Cerebellar nuclear complex (tissue), 1 donor: ENCODE measurements at places on chromosomes 13 and 19.

GRCh38 chr13:66821551-66821950 lies 408.6 kb downstream of the PCDH9 start:
- DNase-seq = no peak

GRCh38 chr13:53743906-53744305 lies 715.3 kb downstream of the OLFM4 start:
- no peak for DNase-seq

DNA sequence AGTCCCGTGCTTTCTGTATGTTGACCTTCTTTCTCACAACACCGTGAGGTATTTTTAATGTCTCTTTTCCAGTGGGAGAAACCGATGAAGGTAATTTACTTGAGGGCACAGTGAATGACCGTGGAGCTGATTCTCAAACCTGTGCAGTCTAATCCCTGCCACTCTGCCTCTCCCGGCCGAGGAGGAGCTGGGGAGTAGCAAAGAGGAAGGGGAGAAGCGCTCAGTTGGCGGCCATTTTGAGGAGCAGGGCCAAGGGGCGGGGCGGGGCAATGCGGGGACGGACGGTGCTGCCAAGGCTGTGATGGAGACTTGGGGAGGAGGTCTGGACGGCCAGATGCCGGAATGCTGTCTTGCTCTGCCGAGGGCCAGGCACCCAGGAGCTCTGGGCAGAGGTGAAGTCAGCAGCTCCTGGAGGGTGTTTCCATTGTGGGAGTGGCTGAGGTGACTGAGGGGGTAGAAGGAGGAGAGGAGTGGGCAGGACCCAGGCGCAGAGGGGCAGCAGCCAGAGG lies 12.4 kb upstream of the RANBP3 start:
- DNase-seq = no peak

DNA sequence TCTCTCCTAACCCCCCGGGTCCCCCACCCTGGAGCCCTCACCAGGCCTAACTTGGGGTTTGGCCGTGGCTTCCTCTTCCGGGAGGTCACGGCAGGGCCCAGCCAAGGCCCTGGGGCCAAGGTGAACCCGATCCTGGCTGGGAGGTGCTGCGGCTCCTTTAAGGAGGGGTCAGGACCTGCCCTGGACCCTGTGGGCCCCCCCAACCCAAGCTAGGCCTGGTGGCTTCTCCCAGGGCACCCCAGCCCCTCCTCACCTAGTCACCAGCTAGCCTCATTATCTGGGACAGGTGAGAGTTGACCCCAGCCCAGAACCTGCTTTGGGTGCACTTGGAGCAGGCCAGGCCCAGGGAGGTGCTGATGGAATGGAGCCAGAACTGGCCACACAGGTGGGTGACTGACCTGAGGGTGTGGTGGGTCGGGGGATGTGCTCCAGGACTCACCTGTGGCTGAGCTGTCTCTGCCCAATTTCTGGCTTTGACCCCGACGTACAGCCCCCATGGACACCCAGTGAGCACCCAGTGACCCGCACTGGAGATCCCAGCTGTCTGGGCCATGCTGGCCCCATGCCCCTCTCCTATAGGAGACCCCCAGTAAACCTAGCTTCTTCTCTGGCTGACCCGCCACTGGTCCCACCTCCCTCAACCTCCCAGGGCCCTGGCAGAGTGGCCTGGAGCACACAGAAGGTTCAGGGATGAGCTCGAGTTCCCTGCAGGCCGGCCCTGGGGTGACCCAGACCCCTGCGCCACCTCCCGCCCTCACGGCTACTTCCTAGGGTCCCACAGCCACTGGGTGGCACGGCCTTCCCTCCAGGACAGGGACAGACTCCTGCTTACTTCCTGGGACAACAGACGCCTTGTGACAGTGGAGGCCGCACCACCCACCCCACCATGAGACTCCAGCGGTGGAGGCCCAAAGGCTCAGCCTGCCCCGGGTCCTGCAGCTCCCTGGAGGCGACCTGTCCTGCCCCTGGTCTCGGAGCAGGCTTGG lies 6.7 kb upstream of the MKNK2 start:
- DNase-seq = no peak

- DNase-seq = no peak
These were observed 100.2 kb downstream of the TEX26 start for GRCh38 chr13:31032528-31033113.

GRCh38 chr19:51398096-51398704 lies 7.8 kb upstream of the C19orf84 start:
- no peak for DNase-seq

DNA sequence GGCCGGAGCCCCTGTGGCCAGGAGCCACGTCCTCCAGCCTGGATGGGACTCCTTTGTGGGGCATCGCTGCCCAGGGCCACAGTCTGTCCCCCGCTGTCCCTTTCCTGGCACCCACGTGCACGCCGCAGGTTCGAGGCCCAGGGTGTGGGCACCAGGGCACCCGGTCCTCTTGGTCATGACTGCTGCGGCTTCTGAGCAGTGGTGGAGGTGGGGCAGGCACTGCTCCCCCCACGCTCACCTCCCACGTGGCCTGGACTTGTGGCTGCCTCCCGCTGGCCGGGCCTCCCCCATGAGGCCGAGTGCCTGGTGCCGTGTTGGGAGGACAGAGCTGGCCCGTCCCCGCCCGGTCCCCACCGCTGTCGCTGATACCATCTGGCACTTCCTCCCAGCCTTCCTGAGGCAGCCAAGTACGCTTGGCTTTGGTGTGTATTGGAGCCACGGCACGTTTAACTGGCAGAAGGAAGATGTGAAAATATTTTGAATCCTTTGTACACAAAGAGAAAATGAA lies 12.8 kb downstream of the SPPL2B start:
- DNase-seq = no peak

GRCh38 chr13:75486146-75487062 lies 4.4 kb upstream of the TBC1D4 start:
- DNase-seq = no peak

- no peak for DNase-seq
These were observed 8.3 kb downstream of the TEX29 start for GRCh38 chr13:111328574-111329410.

DNA sequence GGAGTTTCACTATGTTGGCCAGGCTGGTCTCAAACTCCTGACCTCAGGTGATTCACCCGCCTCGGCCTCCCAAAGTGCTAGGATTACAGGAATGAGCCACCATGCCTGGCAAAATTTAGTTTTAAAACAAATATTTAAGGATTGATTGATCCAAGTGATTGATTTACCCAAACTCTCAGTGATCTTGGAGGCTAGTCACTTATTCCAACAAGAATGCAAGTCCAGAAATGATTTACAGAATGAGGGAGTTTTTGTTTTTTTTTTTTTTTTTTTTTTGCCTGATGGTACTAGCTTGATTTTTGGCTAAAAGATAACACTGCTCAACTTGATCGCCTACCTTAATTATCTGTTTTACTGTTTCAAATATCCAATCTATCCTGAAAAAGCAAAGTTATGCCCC lies 5.7 kb upstream of the TEX26 start:
- DNase-seq = no peak

DNA sequence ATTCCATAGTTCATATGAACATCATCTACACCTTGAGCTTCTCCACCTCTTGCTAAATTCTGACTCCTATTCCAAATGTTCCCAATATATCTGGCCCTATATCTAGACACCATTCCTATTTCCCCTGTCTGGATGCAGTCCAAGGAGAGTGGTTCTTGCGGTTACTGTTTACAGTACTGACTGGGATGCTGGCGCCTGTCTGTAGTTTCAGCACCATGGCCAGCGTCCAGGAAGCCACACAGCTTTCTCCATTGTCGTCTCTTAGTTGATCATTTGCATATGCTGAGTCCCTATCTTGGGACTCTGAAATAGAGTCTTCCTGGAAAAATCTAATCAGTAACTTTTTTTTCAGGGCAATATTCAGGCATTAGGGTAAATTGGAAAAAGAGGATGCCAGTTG lies 14.9 kb downstream of the LAIR2 start:
- no peak for DNase-seq

- no peak for DNase-seq
These were observed 721 bp downstream of the TNFSF11 start for GRCh38 chr13:42574435-42575311.

DNA sequence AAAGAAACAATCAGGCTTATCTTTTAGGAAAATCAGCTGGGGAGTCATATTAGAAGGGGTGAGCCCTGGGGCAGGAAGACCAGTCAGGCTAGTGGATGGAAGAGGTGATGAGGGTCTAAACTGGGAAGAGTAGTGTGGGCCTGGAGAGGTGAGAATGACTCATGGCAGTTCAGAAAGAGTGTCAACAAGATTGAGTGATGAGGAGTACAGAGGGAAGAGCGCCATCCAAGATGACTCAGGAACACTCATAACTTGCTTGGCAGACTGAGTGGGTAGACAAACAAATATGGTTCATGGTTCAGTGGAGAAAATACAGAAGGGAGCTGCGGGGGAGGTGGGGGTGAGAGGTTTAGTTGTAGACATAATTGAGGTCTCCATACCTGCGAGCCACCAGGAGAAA lies 17.3 kb upstream of the CLDN10 start:
- no peak for DNase-seq

GRCh38 chr19:14502334-14503092 lies 6.6 kb upstream of the GIPC1 start:
- no peak for DNase-seq
